ENCODE measurements at places on chromosomes 7 and 10.

GRCh38 chr7:1645476-1645875 is 24.6 kb upstream of the ELFN1 start:
- DNase-seq = no peak

- DNase-seq = no peak
Observed at GRCh38 chr10:86481761-86482160, 39.8 kb downstream of the WAPL start.

DNA sequence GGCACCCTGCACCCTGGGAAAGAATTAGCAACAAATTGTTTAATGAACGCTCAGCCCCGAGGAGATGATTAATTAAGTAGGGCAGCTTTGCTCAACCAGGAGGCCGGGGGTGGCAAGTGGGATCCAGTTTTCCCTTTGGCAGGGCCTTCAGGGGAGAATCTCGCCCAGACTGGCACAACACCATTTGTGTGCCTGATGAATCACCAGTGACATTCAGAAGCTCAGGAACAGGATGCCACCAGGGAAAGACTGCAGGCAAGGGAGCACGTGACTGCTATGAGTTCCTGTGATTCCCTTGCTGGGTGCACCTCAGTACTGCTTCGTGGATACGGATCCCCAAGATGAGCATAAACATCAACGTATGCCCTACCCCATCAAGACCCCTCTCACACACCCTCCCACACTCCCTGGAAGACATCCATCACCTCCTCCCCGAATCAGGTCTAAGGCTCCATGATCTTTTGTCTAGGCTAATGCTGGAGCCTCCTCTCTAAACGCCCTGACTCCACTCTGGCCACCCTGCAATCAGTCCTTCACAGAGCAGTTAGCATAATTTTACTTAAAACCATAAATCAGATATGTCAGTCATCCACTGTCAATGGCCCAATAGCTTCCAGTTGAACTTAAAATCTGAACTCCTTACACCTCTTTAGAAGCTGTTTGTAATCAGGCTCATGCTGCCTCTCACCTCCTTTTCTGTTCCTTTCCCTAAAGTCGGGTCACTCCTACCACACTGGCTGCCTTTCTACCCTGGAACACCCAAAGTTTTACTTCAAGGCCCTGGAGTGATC is 109.2 kb upstream of the AGK start:
- DNase-seq = no peak

GRCh38 chr10:84087202-84087601 is 52.1 kb upstream of the GHITM start:
- DNase-seq = no peak

DNA sequence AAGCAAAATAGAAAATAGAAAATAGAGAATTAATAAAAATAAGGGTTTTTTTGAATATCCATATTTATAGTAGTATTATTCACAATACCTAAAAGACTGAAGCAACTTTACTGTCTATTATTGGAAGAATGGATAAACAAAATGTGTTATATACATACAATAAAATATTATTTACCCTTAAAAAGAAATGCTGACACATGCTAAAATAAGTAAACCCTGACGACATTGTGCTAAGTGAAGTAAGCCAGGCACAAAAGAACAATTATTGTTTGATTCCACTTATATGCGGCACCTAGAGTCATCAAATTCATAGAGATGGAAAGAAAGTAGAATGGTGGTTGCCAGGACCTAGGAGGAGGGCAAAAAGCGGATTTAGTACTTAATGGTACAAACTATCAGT is 39.0 kb downstream of the LRRC17 start:
- no peak for DNase-seq

DNA sequence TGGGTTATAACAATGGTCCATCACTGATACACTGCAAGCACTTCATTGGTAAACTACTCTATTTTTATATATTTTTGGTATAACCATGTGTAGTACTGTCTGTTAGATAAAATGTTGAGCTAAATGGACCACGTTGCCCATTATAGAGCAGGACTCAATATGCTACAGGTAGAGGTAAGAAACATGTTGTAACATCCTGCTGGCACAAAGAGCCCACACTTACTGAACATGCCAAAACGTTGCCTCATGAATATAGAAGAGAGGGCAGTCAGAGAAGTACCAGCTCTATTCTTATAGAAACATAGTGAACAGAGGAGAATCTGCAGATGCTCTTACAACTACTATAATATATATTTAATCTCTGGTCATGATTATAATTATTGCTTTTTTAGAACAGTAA is 18.4 kb upstream of the MET start:
- no peak for DNase-seq

DNA sequence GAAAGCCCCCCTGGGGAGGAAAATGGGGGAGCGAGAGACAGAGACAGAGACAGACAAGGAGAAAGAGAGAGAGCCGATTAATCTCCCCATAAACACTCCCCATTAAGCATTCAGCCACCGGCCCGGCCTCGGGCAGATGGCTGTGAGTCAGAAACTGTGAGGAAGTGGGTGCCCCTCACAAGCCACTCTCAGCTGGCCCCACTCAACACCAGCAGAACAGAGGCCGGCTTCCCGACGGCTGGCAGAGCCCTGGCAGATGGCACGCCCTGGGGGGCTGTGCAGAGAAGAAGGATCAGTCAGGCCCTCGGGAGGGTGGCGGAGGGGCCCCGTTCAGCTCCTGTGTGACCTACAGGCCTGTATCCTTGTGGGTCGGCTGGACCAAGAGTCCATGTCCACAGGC is 41.2 kb downstream of the CAMK2B start:
- DNase-seq = no peak

DNA sequence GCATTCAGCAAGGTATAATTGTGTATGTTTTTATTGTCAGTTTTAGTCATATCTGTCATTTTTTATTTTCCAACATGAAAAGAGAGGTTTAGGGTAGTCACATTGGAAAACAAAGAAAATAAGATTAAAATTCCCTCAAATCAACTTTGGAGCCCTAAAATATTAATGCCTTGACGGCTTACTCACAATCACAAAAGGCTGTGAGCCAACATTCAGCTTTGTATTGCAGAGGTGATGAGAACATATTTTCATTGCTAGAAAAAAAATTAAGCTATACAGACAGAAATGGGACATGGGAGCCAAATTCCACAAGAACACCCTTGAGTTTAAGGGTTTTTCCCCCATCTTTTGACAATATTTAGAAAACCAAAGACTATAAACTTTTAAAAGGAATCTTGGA is 30.2 kb downstream of the CALD1 start:
- DNase-seq = no peak

DNA sequence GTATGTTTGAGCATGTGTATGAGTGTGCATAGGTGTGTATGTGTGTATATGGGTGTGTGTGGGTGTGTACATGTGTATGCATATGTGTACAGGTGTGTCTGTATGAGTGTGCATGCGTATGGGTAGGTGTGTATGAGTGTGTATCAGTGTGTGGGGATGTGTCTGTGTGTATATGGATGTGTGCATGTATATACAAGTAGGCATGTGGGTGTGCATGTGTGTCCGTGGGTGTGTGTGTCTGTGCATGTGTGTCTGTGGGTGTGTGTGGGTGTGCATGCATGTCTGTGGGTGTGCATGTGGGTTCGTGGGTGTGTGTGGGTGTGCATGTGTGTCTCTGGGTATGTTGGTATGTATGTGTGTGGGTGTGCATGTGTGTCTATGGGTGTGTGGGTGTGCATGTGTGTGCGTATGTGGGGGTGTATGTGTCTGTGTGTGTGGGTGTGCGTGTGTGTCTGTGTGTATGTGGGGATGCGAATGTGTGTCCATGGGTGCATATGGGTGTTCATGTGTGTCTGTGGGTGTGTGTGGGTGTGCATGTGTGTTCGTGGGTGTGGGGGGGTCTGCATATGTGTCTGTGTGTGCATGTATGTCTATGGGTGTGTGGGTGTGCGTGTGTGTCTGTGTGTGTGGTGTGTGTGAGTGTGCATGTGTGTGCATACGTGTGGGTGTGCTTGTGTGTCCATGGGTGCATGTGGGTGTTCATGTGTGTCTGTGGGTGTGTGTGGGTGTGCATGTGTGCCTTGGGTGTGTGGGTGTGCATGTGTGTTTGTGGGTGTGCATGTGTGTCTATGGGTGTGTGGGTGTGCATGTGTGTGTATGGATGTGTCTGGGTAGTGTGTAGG is 20.6 kb downstream of the EMX2 start:
- DNase-seq = no peak
